CD8-positive, alpha-beta memory T cell (primary cell): ENCODE measurements at places on chromosomes 3 and 15. TPM values are rescaled to one million over a fixed set of nuclear protein-coding genes. Genes with fewer than 3 reads are reported as not detected.

The FBN1 gene
- 0.13 TPM for total RNA-seq

- no peak for DNase-seq
Measured at GRCh38 chr3:33717616-33717865, 513 bp downstream of the CLASP2 start.

The UBE3A gene
- 119 TPM for total RNA-seq

GRCh38 chr3:139343895-139344856 lies at the start of gene MRPS22:
MRPS22 (plus strand) TSS chr3:139344020; CDS start chr3:139344027, 7 bp downstream.
- DNase-seq = peak; percentile 82

The STAB1 gene
- 9.7 TPM for total RNA-seq
